AG09319 (cell line): ENCODE measurements at places on chromosomes 16 and 17.

DNA sequence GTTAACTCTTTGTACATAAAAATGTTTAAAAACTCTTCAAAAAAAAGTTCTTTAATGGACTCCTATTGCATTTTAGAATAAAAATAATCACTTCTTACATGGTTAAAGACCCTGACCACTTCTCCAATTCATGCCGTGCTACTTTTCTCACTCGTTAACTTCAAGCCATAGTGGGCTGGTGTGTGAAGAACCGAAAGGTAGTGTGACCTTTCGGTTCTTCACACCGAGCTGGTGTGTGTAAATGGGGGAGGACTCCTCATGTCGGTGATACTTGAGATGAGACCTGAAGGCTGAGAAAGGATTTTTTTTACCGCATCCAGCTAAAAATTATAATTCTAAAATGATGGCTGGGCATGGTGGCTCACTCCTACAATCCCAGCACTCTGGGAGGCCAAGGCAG lies 22.1 kb downstream of the RFFL start:
- DNase-seq, result no peak

DNA sequence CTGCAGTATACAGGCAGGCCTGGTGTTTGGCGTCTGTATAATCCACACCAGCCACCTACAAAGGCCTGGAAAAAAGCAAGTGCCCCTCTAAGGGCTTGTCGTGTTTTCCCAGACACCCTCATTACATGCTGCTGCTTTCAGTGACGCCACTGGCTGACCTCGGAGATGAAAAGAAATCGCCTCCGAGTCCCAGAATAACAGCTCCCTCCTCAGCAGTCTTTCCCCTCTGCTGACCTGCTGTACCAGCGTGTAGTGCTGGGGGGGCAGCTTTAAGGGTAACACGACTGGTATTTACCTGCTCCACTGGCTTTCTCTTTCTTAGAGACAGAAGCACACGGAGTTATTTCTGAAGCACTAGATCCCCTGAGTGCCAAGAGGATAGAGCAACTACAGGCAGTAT lies 296.8 kb downstream of the GRIN2A start:
- no peak for DNase-seq

DNA sequence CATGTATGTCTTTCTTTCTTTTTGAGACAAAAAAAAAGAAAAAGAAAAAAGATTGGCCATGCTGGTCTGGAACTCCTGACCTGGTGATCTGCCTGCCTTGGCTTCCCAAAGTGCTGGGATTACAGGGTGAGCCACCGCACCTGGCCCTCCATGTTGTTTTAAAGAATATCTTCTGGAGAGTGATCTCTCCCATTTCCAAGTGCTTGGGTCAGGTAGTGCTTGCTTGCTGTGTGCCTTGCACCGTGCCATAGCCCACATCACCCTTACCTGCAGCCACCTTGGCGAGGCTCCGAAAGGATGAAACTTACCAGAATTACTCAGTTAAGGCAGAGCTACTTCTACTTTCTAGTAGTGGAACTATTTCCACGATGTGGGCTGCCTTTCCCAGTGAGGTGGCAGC lies 19.0 kb upstream of the KDM6B start:
- DNase-seq, result no peak

DNA sequence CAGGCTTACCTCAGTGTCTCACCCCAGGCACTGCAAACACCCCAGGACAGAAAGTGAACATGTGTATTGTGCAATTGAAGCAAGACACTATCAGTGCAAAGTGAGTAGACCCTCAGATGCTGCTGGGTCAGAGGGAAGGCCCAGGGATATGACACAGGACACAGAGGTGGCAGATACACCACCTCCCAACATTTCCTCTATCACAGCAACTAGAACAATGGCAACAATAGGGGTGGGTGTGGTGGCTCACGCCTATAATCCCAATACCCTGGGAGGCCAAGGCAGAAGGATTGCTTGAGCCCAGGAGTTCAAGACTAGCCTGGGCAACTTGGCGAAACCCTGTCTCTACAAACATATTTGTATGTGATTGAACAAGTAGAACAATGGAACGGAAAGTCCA lies 22.5 kb downstream of the MILR1 start:
- no peak for DNase-seq
